ENCODE measurements at places on chromosomes 2 and 18. TPM values are rescaled to one million over a fixed set of nuclear protein-coding genes. Genes with fewer than 3 reads are reported as not detected.
A peak's percentile ranks its signal among the peaks of the same experiment; 100 is the strongest.

DNA sequence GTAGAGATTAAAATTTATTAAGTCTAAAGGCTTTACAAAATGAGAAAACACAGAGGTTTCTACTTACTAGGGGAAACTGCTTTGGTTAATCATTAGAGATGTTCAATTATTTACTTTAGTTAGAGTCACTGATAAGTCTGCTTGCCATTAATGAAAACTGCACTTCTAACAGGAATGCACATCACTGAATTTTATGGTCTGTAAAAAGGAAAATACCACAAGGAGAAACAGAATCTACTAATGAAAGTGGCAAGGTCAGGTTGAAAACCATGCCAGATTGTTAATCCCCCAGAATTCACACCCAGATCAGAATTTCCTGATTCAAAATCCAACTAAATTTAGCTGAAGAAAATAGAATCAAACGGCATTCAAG is 90.5 kb upstream of the GRB14 start:
- no peak overlapping the region for H3K4me3 ChIP-seq
- H3K36me3 ChIP-seq: peaks cover 13% of the 10 kb centered on the region
- H3K27me3 ChIP-seq: no peaks in the 10 kb centered on the region
- H3K4me1 ChIP-seq: no peaks in the 10 kb centered on the region

GRCh38 chr2:127471286-127471988 is 53.2 kb downstream of the PROC start:
- H3K4me3 ChIP-seq: no peak overlapping the region
- no peak for DNase-seq
- no peaks in the 10 kb centered on the region for H3K36me3 ChIP-seq
- no peak overlapping the region for H3K27ac ChIP-seq

DNA sequence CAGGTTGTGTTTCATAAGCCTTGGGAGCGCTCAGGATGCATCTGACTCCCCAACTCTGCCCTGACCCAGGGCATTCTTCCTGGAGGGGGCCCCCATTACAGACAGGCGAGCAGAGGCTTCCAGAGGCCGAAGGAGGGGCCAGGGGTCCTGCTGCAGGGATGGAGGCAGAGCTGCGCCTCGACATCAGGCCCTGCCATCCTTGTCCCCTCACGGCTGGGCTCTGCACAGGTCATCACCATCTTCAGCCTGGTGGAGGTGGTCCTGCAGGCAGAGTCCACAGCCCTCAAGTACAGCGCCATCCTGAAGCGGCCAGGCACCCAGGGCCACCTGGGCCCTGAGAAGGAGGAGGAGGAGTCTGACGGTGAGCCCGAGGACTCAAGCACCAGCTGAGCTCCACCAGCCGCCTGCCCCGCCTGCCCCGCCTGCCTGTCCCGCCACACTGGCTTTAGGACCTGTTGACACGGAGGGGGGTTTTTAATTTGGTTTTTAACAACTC is 42.3 kb upstream of the ALPP start:
- no peak for DNase-seq
- no peak overlapping the region for H3K4me3 ChIP-seq
- no peaks in the 10 kb centered on the region for H3K4me1 ChIP-seq
- no peaks in the 10 kb centered on the region for H3K36me3 ChIP-seq
- H3K27ac ChIP-seq: no peak overlapping the region

DNA sequence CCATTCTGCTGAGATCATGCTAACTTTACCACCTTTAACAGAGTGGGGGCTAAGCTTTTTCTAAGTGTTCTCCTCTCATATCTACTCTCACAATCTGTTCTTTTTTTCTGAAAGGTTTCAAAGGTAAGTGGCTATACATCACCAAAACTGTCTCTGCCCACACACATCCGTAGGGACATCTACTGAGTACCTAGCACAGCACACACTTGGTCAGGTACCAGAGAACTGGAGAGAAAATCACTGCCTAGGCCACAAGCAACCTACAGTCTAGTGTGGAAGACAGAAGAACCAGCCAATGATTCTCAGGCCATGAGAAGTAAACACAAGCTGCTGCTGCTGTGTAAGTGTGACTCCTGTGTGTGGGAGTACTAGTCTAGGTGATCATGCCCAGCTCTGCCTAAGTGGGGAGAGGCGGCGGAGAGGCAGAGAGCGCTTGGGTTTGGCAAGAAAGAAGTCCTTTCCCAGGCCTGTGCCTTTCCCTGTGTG is 176.1 kb upstream of the ZFP36L2 start:
- H3K27ac ChIP-seq: no peak overlapping the region
- peaks cover 27% of the 10 kb centered on the region for H3K4me1 ChIP-seq
- H3K4me3 ChIP-seq: no peak overlapping the region
- DNase-seq: no peak
- H3K27me3 ChIP-seq: no peaks in the 10 kb centered on the region

The SERPINB4 gene
- polyA plus RNA-seq: not detected

DNA sequence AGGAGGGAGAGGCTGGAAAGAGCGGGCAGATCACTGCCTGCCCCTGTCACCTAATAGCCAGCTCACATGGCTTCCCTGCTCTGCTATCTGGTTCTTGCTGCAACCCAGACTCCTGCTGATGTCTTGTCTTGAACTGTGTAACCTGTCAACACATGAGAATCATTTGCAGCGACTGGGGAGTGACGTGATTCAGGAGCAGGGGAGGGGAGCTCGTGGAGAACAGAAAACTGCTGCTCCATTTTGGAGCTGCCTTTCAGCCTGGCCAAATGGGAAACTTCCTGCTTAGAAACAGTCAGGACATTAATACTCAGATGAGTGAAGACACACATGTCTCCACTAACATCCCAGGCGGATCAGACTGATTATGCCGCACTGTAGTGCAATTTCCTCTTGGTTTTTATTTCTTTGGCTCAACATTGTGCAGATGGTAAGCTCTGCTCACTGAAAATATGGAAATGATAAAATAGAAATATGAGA is 38.1 kb downstream of the RPL37A start:
- no peaks in the 10 kb centered on the region for H3K36me3 ChIP-seq
- peak overlapping the region; percentile 78 for H3K27ac ChIP-seq
- H3K27me3 ChIP-seq: no peaks in the 10 kb centered on the region
- peaks cover 87% of the 10 kb centered on the region for H3K4me1 ChIP-seq
